Right lung (tissue), 10 donors: ENCODE measurements at places on chromosomes 7 and 10. TPM values are rescaled to one million over a fixed set of nuclear protein-coding genes. Genes with fewer than 3 reads are reported as not detected.

Gene GCK
- polyA plus RNA-seq = 2.4 TPM

Gene LRGUK
- polyA plus RNA-seq = 2.0 TPM

Gene PRKAR2B
- polyA plus RNA-seq = 11.2 TPM

Gene LRRC4
- polyA plus RNA-seq = 12.9 TPM

Gene LRRD1
- polyA plus RNA-seq = 0.42 TPM

Gene NPY4R
- polyA plus RNA-seq = 0.68 TPM

Gene OR9A2
- polyA plus RNA-seq = not detected

Gene ANKRD7
- 2.1 TPM for polyA plus RNA-seq

Gene PTPRE
- 7.6 TPM for polyA plus RNA-seq

Gene SLIT1
- polyA plus RNA-seq = 3.7 TPM

GRCh38 chr10:11906714-11907113, 83.6 kb downstream of the PROSER2 start:
- DNase-seq = no peak

- no peak for DNase-seq
Observed at GRCh38 chr7:2106440-2106839, 126.3 kb downstream of the MAD1L1 start.

DNA sequence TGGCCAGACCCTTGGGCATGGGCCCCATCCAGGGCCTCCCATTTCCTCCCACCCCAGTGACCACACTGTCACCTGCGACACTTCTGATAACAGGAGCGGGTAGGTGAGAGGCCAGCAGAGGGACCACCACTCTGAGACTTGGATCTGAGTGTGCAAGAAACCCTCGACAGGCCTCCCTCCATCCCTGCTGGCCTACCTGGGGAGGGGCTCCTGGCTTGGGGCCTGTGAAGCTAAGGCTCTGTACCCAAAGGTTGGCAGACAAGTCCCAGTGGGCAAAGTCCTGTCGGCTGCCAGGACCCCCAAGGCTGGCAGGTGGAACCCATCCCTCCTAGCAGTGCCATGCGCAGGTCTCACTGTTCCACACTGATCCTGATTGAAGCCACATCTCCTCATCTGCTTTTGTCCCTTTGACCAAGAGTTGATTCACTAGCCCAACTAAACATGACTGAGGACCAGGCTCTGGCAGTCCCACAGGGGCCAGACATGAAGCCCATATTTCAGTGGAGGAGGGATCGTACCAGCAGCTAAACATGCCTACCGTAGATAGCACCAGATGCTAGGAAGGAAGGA, 1.2 kb upstream of the PGAM2 start:
- no peak for DNase-seq

DNA sequence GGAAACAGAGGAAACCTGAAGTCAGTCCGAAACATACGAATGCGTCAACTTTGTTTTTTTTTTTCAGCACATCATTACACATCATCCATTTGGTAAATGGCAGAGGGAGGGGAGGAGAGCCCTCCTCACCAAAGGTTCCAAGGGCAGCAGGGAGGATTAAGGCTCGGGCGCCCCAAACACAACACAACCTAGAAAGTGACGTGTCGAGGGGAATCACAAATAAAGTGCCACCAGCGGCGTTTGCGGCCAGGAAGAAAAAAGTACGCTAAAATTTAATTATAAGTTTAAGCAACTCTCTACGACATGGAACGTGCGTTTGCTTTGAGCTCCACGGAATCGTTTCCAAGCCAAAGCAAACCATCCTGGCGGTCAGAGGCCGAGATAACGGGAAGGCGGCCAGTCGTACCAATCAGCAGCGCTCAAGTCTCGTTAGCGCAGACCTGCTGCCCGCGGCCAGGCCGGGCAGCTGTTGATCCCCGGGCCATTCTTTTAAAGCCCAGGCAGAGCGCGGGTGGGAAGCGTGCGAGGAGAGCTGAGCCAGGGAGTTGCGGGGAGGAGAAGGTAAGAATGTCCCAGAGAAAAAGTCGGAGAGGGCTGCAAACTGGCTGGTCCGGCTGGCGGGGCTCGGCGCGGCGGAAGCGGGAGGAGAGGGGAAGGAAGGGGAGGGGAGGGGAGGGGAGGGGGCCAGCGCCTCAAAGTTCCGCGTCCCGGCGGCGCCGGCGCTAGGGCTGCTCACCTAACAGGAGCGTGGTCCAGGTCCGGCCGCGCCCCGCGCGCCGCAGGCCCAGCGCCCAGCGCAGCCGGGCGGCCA, 719 bp downstream of the DPY19L1 start:
- peak; percentile 53 for DNase-seq

- DNase-seq = no peak
Observed at GRCh38 chr10:1454951-1455350, 282.4 kb downstream of the ADARB2 start.

DNA sequence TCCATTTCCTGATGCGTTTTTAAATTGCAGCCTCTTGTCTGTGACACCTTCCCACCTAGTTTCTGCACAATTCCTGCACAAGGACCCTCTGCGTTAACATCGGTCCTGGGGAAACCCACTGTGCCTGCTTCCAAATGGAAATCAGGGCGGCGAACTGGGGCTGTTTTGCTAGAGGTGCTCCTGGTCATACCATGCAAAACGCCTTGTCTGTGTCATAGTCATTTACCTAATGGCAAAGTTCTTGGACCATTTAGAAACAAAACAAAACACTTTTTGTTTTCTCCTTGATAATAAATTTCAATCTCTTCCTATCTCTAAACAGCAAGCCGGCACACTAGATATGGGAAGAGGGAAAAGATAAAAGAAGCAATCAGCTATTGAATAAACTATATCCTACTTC, 206.9 kb upstream of the KLF14 start:
- DNase-seq = no peak

GRCh38 chr10:36888925-36889573, 236.3 kb upstream of the ANKRD30A start:
- DNase-seq = no peak

- no peak for DNase-seq
Observed at GRCh38 chr7:36280840-36281812, 108.5 kb upstream of the ANLN start.

DNA sequence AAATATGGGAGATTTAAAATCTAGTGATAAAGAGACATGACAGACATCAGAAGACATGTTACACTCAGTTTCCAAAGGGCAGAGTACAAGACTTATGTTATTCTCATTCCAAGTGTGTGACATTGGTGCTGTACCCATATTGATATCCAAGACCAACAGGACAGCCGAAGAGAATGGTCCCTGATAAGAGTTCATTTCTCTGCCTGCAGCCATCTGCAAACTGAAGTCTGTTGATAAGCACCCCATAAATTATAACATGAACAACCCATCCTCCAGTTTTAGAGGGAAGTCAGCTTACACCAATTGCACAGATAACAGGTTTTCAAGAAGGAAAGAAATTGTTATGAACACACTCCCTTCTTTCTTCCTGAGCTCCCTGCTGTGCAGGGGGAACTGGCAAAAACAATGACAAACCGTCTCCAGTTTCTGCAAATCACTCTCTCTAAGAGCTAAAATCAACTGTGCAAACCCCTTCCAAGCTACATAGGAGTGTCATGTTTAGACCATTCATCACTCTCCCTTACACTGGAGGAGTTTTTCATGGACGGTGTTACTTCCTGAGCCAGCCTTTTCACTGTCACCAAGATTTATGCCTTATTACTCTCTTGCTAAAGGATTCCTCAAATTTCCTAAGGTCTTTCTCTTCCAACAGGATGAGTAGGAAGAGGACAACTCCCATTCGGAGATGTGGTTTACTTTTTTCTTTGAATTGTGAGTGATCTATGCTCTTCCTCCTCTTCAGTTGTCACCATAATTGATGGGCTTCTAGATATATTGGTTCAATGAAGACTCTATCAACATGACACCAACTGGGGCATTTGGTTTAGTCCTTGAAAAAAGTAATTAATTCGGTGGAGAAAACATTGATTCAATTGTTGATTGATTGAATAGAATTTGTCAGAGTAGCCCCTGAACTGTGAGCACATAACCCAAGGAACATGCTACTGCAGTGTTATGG, 80.3 kb upstream of the FAM171A1 start:
- DNase-seq = no peak

DNA sequence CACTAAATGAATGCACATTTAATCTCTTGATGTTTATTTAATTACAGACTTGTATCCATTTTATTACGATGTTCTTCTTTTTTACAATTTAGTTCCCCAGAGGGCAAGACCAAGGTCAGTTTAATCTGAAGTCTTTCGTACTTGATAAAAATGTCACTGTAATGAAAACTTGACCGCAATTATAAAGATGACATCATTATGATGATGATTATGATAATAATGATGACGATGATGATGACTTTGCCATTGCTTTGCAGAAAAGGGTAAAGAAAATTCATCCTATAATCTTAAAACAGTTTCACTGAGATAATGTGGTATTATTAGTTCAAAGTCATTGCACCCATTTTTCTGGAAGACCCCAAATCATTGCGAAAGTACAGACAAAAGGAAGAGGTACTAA, 290.1 kb downstream of the NEBL start:
- no peak for DNase-seq

DNA sequence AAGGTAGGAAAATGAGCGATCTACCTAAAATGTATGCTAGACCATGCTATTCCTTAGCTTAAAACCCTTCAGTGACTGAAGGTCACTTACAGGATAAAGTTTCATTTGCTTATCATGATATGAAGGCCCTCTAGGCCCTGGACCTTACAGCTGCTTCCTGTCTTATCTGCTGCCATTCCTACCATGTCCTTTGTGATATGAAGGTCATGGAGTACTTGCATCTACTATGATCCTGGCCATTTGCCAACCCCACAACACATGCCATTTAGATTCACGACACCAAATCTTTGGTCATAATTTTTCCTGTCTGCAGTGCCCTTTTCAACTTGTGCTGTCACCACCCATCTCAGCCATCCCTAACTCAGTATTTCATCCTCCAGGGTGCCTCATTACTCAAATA, 181.8 kb upstream of the MDFIC start:
- DNase-seq = no peak

- DNase-seq = no peak
Observed at GRCh38 chr7:55939514-55940123, 12.1 kb upstream of the MRPS17 start.

- no peak for DNase-seq
Observed at GRCh38 chr10:110167149-110167548, 40.3 kb upstream of the MXI1 start.

GRCh38 chr7:28192786-28193585, 12.4 kb upstream of the JAZF1 start:
- no peak for DNase-seq

- DNase-seq = no peak
Observed at GRCh38 chr7:26843705-26844104, 20.7 kb downstream of the SKAP2 start.

DNA sequence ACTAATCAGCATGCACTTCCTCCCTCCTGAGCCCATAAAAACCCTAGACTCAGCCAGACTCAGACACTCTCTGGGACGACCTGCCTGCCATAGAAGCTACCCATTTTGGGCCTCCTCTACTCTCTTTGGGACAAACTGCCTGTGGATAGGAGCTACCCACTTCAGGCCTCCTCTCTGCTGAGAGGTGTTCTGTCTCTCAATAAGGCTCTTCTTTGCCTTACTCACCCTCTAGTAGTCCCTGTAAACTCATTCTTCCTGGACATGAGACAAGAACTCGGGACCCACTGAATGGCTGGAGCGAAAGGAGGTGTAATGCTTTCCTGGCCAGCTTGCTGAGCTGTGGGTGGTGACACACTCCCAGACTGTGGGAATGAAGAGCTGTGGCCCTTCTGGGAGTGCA, 424.8 kb upstream of the FZD8 start:
- no peak for DNase-seq

- no peak for DNase-seq
Observed at GRCh38 chr7:19585761-19586160, 123.1 kb downstream of the POLR1F start.

DNA sequence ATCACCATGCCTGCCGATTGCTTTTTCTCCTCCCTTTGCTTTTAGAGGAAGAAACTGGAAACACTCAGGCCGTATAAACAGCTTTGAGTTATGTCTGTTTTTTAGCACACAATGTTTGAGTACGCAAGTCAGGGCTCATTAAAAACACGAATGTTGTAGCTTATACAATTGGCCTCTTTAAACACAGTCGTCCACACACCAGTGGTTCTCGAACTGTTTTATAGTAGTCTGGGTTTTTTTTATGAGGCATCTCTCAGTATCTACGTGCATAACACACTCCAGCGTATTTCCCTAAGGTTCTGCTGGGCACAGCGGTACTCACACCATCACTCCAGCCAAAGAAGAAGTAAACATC, 13.4 kb upstream of the CARD11 start:
- no peak for DNase-seq

- no peak for DNase-seq
Observed at GRCh38 chr7:5452937-5453540, 29.4 kb upstream of the TNRC18 start.

DNA sequence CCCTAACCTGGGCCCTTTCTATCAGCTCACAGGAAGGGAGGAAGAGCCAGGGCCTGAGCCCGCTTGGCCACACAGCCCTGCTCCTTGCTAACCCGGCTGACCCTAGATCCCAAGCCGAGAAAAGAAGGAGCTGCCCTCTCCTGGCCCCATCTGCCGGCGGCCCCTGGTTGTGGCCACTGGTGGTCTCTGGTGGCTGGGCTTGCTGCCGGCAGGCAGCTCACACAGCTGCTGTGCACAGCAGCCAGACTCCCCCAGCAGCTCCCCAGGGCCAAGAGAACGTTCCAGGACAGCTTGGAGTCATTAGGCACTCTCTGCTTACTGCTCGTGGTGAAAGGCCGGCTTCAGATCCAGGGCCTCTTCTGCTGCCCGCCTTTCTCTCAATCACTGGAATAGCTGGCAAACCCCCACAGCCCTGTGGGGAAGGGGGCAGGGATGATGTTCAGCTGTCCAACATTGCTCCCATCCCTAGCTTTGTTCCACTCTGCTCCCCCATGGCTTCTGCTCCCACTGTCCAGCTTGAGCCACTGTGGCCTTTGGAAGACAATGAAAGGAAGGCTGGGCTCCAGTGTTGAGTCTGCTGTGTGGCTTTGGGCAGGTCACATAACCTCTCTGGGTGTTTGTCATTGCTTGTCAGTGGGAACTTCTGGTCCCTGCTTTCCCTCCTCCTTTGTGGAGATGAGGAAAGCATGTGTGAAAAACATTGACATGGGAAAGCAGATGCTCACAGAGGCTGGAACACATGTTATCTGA, 35.4 kb upstream of the COL13A1 start:
- peak; percentile 79 for DNase-seq

DNA sequence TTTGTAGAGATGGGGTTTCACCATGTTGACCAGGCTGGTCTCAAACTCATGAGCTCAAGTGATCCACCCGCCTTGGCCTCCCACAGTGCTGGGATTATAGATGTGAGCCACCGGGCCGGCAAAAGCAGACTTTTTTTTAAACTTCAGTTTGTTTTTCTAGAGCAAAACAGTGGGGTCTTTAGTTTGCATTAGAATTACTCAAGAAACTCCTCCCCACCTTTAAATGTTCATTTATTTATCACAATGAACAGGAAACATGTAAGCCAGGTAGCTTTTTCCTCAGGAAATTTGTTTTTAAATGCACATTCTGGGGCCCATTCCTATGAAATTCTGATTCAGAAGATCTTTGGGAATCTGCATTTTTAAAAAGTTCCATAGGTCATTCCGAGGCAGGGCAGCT, 56.0 kb upstream of the JAZF1 start:
- DNase-seq = no peak

DNA sequence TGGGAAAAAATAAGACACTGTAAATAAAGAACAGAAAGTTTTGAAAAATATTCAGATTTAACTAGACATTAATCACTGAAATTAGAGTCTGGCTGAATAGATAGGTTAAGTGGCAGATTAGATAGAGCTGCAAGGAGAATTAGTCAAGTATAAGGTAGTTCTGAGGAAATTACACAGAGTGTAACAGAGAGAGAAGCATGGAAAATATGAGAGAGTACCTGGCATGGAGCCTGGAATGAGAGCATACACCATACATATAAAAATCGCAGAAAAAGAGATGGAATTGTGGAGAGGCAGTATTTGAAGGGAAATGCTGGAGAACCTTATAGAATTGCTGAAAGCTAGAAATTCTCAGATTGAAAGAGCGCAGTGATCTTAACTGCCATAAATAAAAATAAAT, 46.9 kb downstream of the ZNRF2 start:
- no peak for DNase-seq
